ENCODE measurements at places on chromosomes 2 and 18.

- no peak for DNase-seq
These were observed 36.0 kb upstream of the FZD5 start for GRCh38 chr2:207805566-207806226.

DNA sequence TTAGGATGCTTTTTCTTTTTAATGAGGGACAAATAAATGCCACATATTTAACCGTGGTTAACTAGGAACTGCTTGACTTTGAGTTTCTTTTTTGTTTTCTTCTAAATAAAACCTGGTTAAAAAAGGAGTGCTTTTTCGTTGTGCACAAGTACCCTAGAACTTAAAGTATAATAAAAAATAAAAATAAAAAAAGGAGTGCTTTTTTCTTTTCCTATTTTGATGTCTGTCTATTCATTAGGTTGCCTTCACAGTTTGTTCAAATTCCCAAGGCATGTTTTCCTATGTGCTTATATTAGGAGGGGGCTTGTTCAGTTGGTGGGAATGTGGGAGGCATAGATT, 4.4 kb downstream of the FOSL2 start:
- no peak for DNase-seq

- no peak for DNase-seq
These were observed 149.7 kb upstream of the ZNF236 start for GRCh38 chr18:76672627-76673026.

GRCh38 chr2:120720746-120721375, 14.8 kb upstream of the GLI2 start:
- DNase-seq = no peak

- DNase-seq = no peak
These were observed 1046.7 kb upstream of the SLC39A10 start for GRCh38 chr2:194610297-194610696.

All from activated CD8-positive, alpha-beta memory T cell treated with anti-CD3 and anti-CD28 coated beads for 1 hour (primary cell).